ENCODE measurements at places on chromosomes 2 and 18.
A peak's percentile ranks its signal among the peaks of the same experiment; 100 is the strongest.

DNA sequence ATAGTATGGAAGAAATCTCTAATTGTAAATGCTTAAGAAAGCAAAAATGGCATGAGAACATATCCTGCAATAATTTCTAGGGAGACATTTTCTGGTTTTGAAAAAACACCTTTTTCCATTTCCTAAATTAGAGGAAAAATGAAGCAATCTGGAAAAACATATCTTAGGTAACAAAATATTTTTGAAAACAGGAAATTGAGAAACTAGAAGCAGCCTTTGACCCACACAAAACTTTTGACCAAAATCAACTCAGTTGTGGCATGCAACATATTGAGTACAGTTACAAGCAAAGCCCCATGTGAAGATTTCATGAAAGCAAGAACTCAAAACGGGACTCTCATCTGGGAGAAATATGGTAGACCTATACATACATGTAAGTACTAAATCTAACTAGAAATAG lies 28.6 kb upstream of the CHAC2 start:
- DNase-seq = no peak

- DNase-seq = no peak
These were observed 298.2 kb upstream of the HNRNPA3 start for GRCh38 chr2:176914371-176914770.

DNA sequence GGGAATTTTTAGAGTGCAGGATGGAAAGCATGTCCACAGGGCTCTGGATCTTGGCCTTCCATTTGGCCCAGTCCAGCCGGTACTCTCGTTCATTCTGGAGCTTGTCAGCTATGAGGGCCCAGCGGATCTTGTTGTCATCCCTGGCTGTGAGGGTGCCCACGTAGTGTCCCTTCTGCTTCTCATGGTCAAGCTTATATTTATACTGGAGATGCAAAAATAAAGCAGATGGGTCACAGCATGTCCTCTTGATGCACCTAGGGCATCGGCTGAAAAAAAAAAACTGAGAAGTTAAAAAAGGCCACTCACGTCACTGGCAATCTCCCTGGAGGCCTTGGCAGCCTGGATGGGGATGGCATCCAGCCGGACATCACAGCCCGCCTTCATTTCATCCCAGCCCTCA lies 160.5 kb downstream of the RIF1 start:
- no peak for DNase-seq

- DNase-seq = no peak
These were observed 82.7 kb upstream of the ARHGAP28 start for GRCh38 chr18:6646801-6647200.

GRCh38 chr2:209512971-209513370 lies 89.1 kb downstream of the MAP2 start:
- DNase-seq = no peak

DNA sequence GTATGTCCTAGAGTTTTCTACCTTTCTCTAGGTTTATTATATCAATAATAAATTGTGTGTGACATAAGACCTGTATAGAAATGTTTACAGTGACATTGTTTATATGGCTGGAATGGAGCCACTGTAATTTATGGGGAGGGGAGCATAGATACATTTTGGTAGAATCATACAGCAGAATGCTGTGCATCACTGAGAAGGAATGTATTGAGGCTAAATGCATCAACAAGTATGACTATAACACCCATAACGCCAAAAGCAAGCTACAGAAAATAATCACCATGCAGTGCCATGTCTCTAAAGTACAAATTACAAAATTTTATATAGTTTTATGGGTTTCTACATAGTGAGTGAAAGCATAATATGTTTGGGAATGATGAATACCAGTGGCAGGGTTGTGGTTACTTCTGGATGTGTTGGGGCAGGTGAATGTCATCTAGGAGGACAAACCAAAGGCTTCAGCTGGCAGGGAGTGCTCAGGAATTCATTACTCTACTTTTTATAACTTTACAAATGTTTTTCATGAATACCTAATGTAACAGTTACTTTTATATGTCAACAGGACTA lies 226.0 kb upstream of the NETO1 start:
- DNase-seq = no peak

DNA sequence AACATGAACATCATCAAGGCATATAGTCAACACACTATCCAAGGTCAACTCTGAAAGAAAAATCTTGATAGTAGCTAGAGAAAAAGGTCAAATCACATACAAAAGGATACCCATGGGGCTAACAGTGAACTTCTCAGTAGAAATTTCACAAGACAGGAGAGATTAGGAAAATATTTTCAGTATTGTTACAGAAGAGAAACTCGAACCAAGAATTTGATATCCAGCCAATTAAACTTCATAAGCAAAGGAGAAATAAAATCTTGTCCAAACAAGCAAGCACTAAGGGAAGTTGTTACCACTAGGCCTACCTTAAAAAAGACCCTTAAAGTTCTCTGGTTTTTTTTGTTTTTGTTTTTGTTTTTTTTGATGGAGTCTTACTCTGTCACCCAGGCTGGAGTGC lies 242.5 kb downstream of the EXOC6B start:
- no peak for DNase-seq

- DNase-seq = no peak
These were observed 15.6 kb upstream of the CYTIP start for GRCh38 chr2:157459486-157459885.

GRCh38 chr2:222747526-222748160 lies 76.2 kb downstream of the MOGAT1 start:
- no peak for DNase-seq

DNA sequence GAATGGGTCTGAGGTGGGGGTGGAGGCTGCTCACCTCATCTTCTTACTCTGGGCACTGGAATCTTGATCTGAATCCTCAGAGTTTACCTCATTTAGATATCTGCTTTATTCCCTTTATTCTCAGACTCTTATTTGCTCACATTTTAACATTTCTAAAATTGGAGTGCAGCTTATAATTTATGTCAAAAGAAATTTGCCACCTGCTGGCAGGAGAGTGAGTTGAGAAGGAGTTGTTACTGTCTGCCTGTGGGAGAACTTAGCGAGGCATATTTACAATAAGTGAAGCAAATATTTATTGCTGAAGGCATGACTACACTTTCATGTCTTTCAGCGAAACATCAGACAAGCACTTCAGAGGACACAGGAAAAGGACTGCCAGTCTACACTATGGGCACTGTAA lies 16.4 kb upstream of the KIAA2012 start:
- no peak for DNase-seq

DNA sequence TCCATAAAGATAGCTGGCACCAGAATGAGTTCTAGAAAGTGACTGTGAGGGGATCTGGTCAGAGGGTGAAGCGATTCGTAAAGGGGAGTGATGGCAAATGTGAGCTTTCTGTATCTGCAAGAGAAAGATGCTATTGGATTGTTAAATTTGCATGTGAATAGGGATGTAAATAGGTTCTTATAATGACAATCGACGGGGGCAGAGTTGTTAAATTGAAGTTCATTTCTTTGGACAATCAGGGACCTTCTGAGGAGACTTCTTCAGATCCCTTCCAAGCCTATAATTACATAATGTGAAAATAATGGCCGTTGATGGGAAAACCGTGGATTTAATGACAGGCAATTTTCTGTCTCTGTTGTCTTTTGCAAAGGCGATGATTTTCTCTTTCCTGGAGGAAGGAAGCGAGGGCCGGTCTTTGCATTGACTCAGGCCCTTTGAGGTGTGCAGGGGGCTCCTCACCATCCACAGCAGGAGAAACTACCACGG lies 52.2 kb upstream of the TMEM18 start:
- no peak for DNase-seq

- no peak for DNase-seq
These were observed 22.0 kb upstream of the RPL31 start for GRCh38 chr2:100980046-100980445.

DNA sequence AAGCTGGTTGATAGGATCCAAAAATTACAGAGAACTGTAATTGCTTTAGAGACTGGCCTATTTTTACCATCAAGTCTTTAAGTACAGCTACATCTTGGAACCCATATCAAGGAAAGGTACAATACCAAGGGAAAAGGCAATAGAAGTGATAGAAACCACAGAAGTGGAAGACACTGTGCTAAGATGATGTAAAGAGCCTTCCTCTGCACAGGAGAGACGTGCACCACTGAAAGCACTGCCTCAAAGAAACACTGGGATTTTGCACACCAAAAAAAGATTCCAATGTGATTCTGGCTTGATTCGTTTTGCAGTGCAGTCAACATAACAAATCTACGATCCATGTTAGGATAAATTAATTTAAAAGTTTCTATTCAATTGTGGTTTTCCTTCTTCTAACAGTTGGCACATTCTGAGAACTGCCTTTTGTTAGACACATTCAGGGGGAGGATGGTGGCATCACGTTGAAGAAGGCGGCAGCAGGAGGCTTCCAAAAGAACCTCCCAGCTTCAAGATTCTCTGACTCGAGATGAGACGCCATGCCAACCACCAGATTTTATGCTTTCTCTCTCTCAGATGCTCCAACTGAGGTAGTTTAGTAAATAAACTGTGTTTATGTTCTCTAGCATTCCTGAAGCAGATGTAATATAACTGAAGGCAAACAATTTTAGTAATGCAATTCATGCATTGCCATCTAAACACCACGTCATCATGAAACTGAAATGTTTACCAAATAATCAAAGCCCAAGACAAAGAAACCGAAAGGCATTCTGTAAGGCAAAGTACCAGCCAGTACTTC lies 102.9 kb downstream of the BCL2 start:
- DNase-seq = no peak

DNA sequence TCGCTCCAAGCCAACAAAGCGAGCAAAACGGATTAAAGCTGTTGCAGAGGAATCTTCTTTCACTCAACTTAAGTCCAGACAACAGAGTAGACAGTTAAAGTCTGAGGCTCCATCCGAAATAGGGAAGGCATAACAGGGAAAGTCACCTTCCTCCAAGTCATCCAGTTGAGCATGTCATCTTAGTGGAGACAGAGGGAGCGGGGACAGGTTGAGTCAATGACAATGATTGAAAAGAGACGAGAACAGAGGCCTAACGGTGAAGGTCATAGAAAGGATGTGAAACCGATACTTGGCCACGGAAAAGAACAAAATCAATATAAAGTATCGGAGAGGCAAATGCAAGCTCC lies 455 bp downstream of the C18orf32 start:
- no peak for DNase-seq

DNA sequence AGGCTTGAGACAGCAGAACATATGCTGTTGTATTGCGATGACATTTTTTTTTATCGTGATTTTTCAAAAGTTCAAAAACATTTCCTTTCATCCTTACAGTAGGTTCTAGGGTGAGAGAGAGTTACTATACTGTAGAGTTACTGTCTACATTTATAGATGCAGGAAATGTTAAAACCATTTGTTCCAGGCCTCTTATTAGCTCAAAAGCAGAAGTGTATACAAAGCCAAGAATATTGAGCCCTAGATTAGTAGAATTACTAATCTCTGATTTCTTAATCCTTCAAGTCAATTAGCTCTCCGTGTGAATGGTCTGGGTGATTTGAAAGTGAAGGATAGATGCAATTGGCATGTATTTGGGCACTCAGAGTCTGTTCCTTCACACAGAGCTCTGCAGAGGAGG lies 73.1 kb downstream of the MAPRE2 start:
- DNase-seq = no peak

DNA sequence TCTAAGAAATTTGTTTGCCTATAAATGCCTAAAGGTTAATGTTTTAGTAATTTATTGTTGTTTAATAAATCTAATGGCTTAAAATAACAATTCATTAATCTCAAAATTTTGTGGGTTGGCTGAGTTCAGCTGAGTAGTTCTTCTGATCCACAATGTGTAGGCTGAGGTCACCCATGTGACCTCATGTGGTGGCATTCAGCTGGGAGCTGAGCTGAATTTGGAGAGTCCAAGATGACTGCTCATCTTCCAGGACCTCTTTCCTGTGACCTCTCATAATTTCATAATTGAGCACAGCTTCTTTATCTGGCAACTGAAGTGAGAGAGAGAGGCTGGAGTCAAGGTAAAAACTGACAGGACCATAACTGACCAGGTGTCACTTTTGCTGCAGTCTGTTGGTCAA lies 132.4 kb downstream of the TXNL1 start:
- no peak for DNase-seq

GRCh38 chr2:174573621-174574081 lies 24.0 kb downstream of the WIPF1 start:
- DNase-seq = no peak

DNA sequence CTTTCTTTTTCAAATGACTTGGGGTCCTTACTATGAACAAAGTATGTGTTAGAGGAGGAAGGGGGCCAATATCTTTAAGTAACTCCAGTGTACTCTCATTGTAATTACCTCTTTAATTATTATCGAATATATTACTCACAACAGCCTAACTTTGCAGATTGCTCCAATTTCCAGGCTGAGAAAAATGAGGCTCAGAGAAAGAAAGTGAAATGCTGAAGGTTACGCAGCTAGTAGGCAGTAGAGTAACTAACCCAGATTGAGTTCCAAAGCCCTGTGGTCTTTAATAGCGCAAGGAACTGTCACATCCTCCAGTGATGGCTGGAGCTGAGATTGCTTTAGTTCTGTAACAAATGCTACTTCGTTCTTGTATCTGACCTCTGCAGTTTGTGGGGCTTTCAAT lies 2.2 kb upstream of the GYPC start:
- no peak for DNase-seq

GRCh38 chr2:225735844-225736243 lies 336.3 kb downstream of the NYAP2 start:
- DNase-seq = peak; percentile 62

- DNase-seq = peak; percentile 58
These were observed 167.2 kb upstream of the RBBP8 start for GRCh38 chr18:22765896-22766295.

DNA sequence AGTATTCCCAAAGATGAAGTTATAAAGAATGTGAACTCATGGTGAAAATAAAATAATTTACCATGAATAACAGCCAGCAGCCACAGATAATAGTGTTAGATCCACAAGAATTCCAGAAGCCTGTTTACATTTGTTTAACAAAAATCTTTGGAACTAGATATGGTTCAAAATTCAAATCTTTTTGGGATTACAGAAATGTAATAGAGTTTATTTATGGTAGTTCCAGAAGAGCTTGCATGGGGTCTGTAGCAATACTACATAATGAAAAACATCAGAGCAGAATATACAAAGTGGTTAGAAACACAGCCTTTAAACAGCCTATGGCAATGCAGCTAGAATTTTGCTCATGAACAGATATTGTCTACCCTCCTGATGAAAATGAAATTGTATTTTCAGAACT lies 179.1 kb downstream of the RDH14 start:
- DNase-seq = no peak

- DNase-seq = no peak
These were observed 1096.8 kb upstream of the GYPC start for GRCh38 chr2:125559186-125559585.

- DNase-seq = no peak
These were observed 27.2 kb upstream of the MFSD6 start for GRCh38 chr2:190380962-190381412.

GRCh38 chr2:188573453-188573852 lies 281.8 kb downstream of the GULP1 start:
- no peak for DNase-seq

GRCh38 chr2:18265614-18266586 lies 294.6 kb downstream of the RDH14 start:
- no peak for DNase-seq

- no peak for DNase-seq
These were observed 43.0 kb upstream of the ITSN2 start for GRCh38 chr2:24403168-24403831.

- DNase-seq = no peak
These were observed 52.0 kb upstream of the TNP1 start for GRCh38 chr2:216911886-216912285.

GRCh38 chr2:44335806-44336538 lies 25.3 kb downstream of the PREPL start:
- no peak for DNase-seq

- no peak for DNase-seq
These were observed 57.2 kb upstream of the UGP2 start for GRCh38 chr2:63784461-63784860.

GRCh38 chr2:154696369-154696768 lies 2.1 kb upstream of the KCNJ3 start:
- DNase-seq = no peak

- no peak for DNase-seq
These were observed 34.6 kb downstream of the ADCY3 start for GRCh38 chr2:24885221-24886125.
